ENCODE measurements at places on chromosomes 7 and 10.
A peak's percentile ranks its signal among the peaks of the same experiment; 100 is the strongest.

GRCh38 chr7:85095366-85095765, 91.5 kb downstream of the SEMA3D start:
- peak; percentile 41 for DNase-seq

- DNase-seq: no peak
Measured at GRCh38 chr7:32532716-32533115, 37.4 kb downstream of the AVL9 start.

GRCh38 chr10:78255796-78256638, 222.4 kb downstream of the RPS24 start:
- DNase-seq: peak; percentile 97

DNA sequence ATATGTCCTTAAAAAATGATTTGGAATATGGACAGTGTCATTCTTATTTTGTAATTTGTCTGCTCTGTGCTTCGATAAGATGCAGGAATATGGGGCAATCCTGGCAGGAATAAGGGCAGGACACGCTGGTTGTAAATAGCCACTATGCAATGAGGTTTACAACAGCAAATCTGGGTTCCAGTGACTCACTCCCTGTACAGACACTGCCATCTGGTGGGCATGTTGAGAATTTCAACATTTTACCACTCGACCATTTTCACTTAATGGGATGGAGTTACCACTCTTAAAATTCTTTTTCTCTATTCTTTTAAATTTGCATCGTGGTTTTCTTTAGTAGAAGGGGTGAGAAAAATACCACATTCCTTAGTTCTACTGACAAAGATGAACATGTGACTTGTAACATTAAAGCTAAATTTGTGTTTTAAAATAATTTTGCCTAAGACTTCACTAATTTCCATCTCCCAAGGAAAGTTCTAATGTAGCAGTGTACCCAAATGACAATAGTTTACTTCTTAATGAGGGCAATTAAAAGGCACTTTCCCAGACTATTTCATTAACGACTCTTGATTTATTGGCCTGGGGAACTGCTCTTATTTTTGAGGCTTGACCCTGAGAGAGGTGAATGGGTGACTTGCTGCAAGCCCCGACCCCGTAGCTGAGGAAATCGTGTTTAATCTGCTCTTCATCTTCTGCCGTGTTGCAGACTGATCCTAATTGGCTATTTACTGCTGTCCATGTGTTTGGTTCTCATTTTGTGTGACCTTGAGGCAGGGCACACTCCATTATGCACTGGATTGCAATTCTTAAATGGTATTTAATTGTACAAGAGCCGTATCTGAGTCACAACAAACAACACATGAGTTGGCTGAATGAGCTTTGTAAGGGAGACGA, 173.6 kb upstream of the IMMP2L start:
- peak; percentile 89 for DNase-seq

- DNase-seq: peak; percentile 14
Measured at GRCh38 chr7:29342761-29343160, 148.2 kb downstream of the CHN2 start.

DNA sequence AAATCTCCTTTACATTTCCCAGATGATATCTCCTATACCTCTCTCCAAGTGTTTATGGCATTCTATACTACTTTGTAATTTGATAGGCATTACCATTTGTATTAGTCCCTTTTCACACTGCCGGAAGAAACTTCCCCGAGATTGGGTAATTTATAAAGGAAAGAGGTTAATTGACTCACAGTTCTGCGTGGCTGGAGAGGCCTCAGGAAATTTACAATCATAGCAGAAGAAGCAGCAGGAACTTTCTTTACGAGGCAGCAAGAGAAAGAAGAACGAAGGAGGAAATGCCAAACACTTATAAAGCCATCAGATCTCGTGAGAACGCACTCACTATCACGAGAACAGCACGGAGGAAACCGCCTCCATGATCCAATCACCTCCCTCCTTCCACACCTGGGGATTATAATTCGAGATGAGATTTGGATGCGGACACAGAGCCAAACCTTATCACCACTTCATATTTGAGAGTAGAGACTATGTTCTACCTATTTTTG, 1194.6 kb downstream of the SORCS1 start:
- no peak for DNase-seq

DNA sequence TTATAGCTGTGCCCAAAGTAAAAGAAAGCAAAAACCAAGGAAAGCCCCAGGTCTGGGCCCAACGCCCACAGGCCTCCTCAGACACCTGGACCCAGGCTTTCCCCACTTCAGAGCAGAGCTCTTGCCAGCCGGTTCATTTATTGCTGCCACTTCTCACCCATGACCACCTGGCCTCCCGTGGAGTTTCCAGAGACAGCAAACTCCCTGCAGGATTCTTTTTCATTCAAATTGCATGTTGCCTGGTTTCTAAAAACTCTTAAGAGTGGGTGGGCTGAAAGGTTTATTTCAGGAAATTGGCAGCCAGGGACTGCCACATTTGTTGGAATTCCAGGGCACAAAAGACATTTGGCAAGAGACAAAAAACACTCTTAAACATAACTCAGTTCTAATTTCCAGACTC, 4.7 kb downstream of the VOPP1 start:
- DNase-seq: no peak

DNA sequence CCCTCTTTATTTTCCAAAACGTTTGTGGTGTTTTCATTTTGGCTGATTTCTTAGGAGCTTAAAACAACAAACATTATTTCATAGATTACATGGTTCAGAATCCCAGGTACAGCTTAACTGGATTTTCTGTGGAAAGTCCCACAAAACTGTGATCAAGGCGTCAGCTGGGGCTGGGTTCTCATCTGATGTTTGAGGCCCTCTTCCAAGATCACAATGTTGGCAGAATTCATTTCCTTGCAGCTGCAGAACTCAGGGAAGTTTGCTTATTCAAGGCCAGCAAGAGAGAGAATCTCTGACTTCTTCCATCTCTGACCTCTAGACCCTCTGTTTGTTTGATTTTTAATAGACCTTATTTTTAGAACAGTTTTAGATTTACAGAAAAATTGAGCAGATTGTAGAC, 108.4 kb upstream of the AGK start:
- DNase-seq: no peak

- no peak for DNase-seq
Measured at GRCh38 chr10:101725296-101726114, 30.5 kb upstream of the FBXW4 start.

DNA sequence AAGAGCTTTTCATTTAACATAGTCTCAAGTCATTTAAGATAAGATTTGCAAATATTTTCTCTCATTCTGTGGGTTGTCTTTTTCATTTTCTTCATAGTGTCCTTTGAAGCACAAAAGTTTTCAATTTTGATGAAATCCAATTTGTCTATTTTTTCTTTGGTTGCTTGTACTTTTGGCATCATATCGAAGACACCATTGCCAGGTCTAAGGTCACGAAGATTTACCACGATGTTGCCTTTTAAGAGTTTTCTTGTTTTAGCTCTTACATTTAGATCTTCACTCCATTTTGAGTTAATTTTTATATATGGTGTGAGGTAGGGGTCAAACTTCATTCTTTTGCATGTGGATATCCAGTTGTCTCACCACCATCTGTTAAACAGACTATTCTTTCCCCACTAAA, 34.7 kb downstream of the TMEM270 start:
- no peak for DNase-seq

DNA sequence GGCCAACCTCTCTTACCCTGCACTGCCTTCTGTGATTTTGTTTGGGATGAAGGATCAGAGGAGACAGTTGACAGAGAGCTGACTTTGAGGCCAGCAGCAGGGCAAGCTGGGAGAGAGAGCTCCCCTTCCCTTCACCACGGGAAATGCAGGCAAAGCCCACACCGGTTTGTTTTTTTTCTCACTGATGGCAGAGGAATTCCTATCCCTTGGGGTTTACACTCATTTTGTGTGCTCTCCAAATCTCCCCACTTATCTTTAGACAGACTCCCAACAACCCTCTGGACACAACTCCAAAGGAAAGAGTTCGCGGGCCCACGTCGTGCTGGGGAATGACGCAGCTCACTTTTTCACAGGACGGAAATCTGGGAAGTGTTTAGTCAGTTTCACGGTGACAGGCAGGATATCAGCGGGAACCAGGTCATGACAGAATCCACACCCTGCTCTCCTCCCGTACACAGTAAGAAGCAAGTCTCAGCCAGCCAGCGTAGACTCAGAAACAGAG, 68.3 kb upstream of the FAM171A1 start:
- DNase-seq: peak; percentile 76

- DNase-seq: no peak
Measured at GRCh38 chr7:70812511-70812910, 319.4 kb upstream of the GALNT17 start.

DNA sequence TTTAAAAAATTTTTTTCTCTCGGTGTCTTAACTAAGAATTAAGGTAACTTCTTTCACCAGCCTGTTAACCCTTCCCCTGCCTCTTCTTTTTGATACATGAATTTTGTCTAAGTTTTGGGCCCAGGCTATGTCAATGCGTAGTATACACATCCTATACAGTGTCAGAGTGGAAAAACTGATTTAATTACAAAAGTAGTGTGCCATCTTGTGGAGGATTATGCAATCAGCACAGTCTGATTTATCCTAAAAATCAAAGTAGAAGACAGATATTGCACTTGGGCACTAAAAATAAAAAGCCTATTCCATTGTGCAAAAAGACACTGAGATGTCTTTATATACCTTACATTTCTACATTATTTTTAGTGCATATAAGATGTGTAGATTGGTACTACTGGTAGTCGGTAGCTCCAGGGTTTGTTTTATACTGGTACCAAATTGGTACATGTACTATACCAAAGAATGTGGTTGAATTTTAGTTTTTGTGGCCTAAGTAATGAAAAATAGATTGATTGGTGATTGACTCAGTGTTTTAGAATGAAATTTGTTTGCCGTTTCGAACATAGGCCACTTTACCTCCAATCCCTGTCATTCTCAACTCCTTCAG, 96.6 kb downstream of the MKLN1 start:
- DNase-seq: peak; percentile 71

- peak; percentile 27 for DNase-seq
Measured at GRCh38 chr10:91312382-91312733, 91.9 kb downstream of the PCGF5 start.

- DNase-seq: no peak
Measured at GRCh38 chr10:22294694-22295093, 21.5 kb upstream of the COMMD3 start.

GRCh38 chr7:110534241-110534931, 556.5 kb upstream of the LRRN3 start:
- DNase-seq: peak; percentile 2

DNA sequence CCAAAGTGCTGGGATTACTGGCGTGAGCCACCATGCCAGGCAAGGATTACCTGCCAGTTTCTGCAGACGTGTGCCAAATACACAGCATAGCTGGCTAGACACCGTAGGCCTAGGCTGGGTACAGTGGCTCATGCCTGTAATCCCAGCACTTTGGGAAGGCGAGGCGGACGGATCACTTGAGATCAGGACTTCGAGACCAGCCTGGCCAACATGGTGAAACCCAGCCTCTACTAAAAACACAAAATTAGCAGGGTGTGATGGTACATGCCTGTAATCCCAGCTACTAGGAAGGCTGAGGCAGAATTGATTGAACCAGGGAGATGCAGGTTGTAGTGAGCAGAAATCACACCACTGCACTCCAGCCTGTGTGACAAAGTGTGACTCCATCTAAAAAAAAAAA, 868 bp downstream of the RFC2 start:
- no peak for DNase-seq

DNA sequence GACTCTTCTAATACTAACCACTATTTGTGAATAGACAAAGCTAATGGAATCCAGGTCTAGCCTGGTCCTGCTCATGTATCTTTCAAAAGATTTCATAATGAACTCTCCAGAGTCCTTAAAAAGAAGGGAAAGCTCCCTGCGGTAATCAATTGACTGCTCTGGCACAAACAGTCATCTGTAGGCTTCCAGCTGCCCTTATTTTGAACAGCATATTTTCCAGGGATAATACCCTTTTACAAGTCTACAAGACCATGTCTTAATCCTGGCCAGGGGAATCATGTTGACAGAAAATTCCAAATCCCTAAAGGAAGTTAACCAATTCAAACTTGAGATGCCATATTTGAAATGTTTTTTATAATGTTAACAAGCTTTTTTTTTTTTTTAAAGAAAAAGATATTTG, 34.6 kb downstream of the ADAM12 start:
- DNase-seq: no peak

- DNase-seq: no peak
Measured at GRCh38 chr10:124904796-124905195, 37.1 kb upstream of the ZRANB1 start.

- DNase-seq: peak; percentile 95
Measured at GRCh38 chr7:131057015-131057793, 270.5 kb upstream of the MKLN1 start.

GRCh38 chr10:127836176-127836575, 56.6 kb downstream of the CLRN3 start:
- no peak for DNase-seq

- no peak for DNase-seq
Measured at GRCh38 chr7:151895008-151895630, 18.2 kb upstream of the PRKAG2 start.

- DNase-seq: peak; percentile 86
Measured at GRCh38 chr7:152383341-152384234, 52.2 kb downstream of the KMT2C start.

GRCh38 chr10:17854044-17854652, 45.0 kb downstream of the MRC1 start:
- DNase-seq: no peak

- DNase-seq: no peak
Measured at GRCh38 chr7:66452165-66452564, 176.5 kb upstream of the KCTD7 start.

GRCh38 chr10:3710764-3711163, 74.2 kb downstream of the KLF6 start:
- no peak for DNase-seq

DNA sequence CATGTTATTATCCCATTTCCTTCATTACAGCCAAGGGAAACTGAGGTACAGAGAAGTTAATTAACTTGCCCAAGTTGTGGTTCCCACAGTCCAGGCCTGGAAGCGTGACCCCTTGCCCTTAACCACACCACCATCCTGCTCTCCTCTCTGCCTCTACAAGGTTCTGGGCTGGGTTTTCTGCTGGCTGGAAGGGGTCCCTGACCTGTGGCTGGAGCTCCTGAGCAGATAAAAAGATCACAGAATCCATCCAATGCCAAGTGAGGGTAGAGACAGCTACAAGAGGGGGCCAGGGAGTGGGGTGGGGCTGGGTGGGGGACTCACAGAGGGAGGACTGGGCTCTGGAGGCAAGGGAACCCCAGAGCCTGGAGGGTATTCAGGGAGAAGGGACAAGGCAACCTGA, 9.7 kb downstream of the ASB10 start:
- no peak for DNase-seq

- DNase-seq: no peak
Measured at GRCh38 chr7:100475549-100475948, 3.5 kb downstream of the TSC22D4 start.

DNA sequence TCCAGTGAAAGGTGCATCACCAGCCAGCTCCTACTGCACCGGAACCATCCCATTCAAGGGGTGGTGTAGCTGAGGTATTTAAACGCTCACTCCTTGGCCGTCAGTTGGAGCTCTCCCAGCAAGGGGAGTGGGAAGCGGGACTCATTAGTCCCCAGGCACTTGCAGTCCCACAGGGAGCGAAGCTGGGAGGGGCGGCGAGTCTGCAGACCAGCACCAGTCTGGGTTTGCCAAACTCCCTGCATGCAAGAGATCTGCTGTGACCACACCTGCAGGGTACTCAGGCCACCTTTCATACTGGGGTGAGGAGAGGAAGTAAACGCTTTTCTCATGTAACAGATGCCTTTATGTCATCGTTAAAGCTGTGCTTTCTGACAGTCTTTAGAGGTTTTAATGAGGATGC, 187.9 kb downstream of the PTPRN2 start:
- DNase-seq: no peak

GRCh38 chr7:1940402-1940786, 270.3 kb downstream of the ELFN1 start:
- DNase-seq: peak; percentile 25

GRCh38 chr7:25118048-25118753, 6.9 kb downstream of the CYCS start:
- no peak for DNase-seq

GRCh38 chr10:44801383-44802327, 109.5 kb upstream of the TMEM72 start:
- peak; percentile 99 for DNase-seq
